ENCODE measurements at places on chromosomes 5 and 9. TPM values are rescaled to one million over a fixed set of nuclear protein-coding genes. Genes with fewer than 3 reads are reported as not detected.

ZDHHC11B gene
- total RNA-seq = not detected

CDC20B gene
- not detected for total RNA-seq

OSMR gene
- total RNA-seq = 21.2 TPM

GPX3 gene
- total RNA-seq = 4.4 TPM

PLAA gene
- total RNA-seq = 22.6 TPM
